ENCODE measurements at places on chromosomes 5 and 9.

DNA sequence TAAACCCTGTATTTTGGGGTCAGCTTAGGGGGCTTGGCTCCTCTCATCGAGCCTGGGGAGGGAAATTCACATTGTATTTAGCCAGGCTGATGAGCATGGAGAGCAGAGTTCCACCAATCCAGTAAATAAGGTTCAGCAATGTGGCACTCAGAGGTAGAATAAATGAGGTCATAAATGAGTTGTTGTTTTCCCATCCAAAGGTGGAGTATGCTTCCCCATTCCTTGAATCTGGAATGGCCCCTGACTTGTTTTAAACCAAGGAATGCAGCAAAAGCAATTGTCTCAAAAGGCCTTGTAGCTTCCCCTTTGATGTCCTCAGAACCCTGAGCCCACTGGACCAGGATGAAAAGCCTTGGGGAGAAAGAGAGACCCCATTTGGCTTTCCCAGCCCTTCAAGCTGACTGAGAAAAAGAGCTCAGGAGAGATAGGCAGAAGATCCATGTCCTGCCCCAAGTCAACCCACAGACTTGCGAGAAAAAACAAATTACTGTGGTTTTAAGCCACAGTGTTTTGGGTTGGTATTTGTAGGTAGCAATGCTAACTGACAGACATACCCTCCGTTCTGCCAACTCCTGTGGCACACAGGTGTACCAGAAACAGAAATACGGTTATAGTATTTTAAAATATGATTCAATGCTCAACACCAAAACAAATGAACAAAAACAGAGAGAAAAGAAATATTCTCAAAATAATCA, 566.0 kb upstream of the DMAC1 start:
- no peak for DNase-seq

DNA sequence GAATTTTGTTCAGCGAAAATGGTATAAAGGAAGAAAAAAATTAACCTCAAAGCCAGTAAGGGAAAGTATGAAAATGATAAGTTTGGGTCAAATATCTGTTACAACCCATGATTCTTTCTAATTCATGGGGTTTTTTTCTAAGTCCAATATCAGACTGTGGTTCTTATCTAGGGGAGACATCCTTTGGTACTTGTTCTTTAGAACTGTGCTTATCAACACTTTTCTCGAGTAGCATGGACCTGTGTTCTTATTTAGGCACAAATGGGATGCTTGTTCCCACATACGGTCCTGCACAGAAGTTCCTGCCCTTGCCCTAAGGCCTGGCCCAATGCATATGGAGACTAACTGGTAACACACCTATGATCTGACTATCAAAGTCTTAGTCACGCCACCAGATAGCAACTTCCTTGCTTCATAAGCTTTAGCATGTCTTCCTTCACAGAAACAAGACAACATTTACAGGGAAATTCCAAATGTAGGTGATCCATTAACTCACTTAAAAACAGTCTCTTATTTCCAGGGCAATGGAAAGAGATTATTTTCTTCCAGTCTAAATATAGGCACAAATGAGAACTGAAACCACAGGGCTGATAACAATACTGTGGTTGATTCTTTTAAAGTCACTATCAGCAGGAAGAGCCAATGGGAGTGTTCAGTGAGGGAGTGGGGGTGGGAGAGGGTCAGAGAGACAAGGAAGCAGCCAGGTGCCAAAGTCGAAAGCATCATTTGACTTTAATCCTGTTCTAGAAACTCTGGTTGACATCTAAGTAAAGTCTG, 268.8 kb upstream of the ANKRD55 start:
- no peak for DNase-seq

- DNase-seq, result no peak
These were observed 34.8 kb downstream of the ITGA2 start for GRCh38 chr5:53023969-53024368.

DNA sequence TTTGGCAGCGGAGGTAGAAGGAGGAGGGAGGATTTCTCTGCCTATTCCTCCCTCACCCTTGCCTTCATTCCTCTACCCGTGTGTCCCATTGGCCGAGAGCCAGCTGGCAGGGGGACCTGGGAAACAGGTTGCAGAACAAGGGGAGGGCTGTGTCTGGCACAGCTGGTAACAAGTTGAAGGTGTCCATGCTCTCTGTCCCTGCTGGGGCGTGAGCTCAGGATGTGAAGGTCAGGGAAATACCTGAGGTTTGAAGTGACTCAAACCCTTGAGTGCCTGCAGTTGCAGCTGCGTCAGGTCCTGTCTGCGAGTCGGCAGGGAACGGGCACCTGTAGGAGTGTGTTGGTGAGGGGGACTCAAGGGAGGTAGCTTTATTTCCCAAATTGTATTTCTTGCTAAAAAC, 16.2 kb downstream of the MIGA2 start:
- DNase-seq, result no peak

DNA sequence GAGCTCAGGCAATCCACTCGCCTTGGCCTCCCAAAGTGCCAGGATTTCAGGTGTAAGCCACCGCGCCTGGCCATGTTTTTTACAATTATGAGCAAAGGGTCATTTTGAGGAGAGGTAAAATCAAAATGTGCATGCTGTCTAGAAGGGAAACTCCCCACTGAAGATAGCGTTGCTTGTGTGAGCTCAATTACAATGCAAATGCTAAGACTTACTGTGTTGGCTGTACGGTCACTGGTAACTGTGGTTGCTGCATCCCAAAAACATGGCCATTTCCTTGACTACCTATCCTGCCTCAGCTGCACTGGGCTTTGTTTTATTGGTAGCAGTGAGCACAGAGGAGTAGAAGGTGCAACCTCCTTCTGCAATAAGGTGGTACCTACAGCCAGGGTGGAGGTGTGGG, 77.4 kb upstream of the SPATA31E1 start:
- DNase-seq, result no peak

DNA sequence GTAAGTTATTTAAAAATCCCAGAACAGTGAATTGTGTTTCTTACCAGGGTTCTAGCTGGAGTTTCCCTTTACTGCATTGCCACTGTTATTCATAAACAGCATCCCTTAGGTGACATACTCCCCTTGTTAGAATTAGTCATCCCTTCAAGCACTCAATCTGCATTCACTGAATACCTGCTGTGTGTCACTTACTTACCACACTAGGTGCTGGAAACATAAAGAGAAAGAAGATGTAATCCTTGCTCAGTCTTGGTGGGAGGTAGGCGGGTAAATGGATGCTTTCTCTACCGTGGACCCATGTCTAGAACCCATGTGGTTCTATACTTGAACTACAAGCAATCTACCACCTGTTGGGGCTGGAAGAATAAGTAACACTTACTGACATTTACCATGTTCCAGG, 371.6 kb downstream of the KDM4C start:
- DNase-seq, result no peak

GRCh38 chr9:131546336-131547084, 1.2 kb downstream of the PRRT1B start:
- no peak for DNase-seq

DNA sequence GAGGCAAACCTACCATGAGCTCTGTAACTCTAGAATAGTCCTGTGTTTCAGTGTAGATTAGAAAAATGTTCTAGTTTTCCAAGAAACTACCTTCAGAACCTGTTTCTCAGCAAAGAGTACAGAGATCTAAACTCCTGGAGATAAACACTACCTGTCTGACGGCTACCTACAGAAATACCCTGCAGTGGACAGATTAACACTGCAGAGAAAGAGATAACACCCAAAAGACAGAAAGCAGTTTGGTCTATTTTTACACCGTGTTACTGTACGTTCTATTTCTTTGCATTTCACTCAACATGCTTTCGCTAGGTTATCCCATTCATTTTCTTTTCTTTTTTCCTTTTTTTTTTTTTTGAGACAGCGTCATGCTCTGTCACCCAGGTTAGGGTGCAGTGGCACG, 11.6 kb downstream of the SCAI start:
- no peak for DNase-seq

GRCh38 chr5:148687427-148687826, 33.1 kb upstream of the HTR4 start:
- DNase-seq, result no peak

- DNase-seq, result no peak
These were observed 202.0 kb downstream of the FSTL4 start for GRCh38 chr5:133410335-133410828.

DNA sequence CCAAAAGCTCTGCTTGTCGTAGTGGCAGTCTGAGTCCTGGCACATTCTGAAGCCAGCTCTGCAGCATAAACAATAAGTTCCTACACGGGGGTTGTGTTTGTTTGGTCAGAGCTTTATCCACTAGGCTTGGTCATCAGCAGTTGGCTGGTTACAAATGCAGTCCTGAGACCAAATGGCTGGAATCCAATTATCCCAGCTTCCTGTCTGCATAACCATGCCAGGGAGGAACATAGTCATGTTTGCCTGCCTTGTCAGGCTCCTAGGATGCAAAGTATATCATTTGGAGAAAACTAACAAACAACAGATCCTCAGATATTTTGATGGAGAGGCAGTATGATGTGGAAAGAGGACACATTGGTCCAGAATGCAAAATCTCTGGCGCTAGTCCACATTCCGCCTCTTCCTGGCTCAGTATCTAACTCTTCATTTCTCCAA, 85.8 kb downstream of the FBXO38 start:
- DNase-seq, result no peak

GRCh38 chr5:6359555-6360322, 18.6 kb downstream of the MED10 start:
- DNase-seq, result peak; percentile 45

DNA sequence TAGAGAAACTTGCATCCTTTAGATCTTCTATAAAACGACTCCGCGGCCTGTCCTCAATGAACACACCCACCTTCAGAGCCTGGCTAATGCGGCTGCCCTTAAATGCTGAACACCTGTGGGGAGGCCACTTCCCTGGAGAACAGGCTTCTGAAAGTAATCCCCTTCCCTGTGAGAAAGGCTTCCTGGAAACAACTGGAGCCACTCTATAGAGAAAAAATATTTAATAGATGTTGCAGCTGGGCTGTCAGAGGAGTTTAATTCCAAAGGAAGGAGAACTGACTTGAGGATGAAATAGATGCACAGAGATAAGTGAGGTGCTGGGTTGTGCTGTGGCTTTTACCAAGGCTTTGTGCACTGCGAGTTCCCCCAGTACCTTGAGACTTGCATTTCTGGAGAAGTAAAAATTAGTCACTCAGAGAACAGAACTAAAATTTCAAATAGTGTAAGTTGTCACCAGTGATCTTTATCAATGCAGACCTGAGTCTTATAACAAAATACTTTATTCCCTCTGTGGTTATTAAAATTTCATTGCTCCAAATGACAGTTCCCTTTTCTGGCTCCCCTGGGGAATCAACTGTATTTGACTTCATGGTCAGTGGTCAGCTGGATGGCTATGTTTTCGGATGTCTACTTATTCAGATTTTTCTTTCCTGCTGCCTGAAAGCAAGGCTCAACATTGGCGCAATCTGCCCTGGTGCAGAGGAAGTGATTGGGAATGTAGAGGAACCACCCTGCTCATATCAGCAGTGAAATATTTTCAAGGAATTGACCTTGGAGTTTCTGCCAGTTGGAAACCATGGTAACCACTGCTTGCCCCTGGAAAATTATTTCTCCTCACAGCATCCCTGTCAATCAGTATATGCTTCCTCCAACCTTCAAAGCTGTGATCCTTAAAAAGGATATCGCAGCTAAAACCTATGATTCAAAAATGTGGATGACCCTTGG, 238.8 kb downstream of the SMARCA2 start:
- DNase-seq, result no peak

DNA sequence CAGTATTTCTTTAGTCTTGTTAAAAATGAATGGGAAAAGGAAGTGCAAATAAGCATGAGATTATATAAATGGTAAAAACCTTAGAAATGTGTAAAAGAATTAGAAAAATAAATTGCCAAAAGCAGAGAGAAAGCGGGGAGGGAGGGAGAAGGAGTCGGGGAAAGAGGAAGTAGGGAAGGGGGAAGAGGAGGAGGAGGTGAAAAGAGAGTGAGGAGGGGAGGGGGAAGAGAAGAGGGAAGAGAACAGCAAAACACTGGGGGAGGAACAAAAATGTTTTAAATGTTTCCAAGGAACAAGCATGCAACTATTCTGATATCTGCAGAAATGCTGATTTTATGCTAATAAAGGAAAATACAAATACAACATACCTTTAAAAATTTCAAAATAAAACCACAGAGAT, 317.5 kb downstream of the PIK3R1 start:
- no peak for DNase-seq

DNA sequence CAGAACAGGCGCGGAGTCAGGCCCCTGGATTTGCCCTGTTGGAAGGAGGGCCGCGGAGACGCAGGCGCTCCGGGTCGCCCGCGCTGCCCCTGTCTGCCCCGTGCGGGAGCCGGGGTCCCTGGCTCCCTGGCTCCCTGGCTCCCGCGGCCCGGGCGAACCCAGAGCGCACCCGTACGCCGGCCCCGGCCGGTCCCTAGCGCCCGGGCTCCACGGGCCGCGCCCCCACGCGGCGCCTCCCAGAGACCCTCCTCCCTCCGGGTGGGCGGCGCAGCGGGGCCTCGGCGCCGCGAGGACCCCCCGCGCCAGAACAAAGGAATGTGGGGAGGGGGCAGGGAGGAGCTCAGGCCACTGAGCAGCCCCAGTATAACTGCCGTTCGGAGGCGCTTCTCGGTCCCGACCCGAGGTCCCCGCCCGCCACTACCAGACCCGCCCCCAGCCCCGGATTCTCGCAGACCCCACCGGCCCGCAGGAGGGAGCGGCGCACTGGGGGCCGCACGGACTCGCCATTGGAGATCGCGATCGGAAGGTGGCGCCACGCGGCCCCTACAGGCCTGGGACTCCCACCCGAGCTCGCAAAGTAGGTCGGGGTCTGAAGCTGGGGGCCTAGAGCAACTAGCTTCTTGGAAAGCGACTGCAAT, 2.4 kb downstream of the NFIL3 start:
- no peak for DNase-seq

DNA sequence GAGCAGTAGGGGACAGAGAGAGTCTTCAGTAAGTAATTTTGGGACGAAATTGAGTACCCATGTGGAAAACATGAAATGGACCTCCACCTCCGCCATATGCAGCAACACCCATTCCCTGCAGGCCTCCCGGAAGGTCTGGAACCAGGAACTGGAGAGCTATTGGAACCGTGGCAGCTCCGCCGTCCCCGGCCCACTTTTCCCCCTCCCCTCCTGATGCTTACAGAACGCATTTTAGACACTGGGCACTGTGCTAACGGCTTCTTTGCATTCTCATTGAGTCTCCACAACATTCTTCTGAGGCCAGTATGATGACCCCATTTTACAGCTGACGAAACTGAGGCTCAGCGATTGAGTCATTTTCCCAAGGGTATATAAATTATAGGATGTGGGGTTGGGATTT, 20.4 kb upstream of the ZBTB43 start:
- DNase-seq, result no peak

GRCh38 chr5:139384591-139385051, 1.5 kb upstream of the SLC23A1 start:
- no peak for DNase-seq

DNA sequence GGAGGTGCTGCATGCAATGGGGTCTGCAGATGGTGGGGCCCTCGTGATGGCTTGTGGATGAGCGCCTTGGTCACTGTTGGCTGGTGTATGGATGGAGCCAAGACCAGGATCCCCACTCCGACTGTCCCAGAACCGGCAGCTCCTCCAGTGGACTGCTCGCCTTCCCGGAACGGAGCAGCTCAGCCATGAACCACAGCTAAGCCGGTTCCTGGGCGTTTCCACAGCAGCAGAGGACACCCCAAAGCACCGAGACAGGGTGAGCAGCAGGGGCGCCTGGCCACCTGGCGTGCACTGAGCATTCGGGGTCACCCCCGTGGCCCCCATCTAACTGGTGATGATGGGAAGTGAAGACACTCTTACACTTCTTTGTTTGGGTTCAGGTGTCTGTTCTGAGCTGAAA, 26.1 kb downstream of the CCDC187 start:
- DNase-seq, result no peak
